ENCODE measurements at places on chromosomes 2 and 18. TPM values are rescaled to one million over a fixed set of nuclear protein-coding genes. Genes with fewer than 3 reads are reported as not detected.

ZC3H6 gene
- total RNA-seq: 2.6 TPM

CXCR2 gene
- not detected for total RNA-seq

PTH2R gene
- total RNA-seq: 6.0 TPM

GPR17 gene
- total RNA-seq: not detected

CXCR4 gene
- 0.22 TPM for total RNA-seq

CETN1 gene
- total RNA-seq: 0.16 TPM

SLC23A3 gene
- 0.64 TPM for total RNA-seq

ADGRF3 gene
- 0.16 TPM for total RNA-seq

ZNF521 gene
- 2.3 TPM for total RNA-seq

ALK gene
- total RNA-seq: not detected

PAX3 gene
- total RNA-seq: not detected

PRSS56 gene
- not detected for total RNA-seq

PARD6G gene
- 0.92 TPM for total RNA-seq

RIT2 gene
- not detected for total RNA-seq

FEV gene
- 1.6 TPM for total RNA-seq

TXNDC2 gene
- total RNA-seq: 2.0 TPM

CSRNP3 gene
- total RNA-seq: 0.04 TPM

CCDC68 gene
- 1.3 TPM for total RNA-seq

REG3A gene
- total RNA-seq: 0.31 TPM

UGT1A5 gene
- not detected for total RNA-seq

PROM2 gene
- not detected for total RNA-seq

C2orf92 gene
- total RNA-seq: 4.5 TPM

SEPTIN2 gene
- total RNA-seq: 162 TPM

RTP5 gene
- total RNA-seq: not detected

PIAS2 gene
- total RNA-seq: 21.3 TPM

EMILIN2 gene
- 0.34 TPM for total RNA-seq

IRS1 gene
- total RNA-seq: 0.31 TPM

MC2R gene
- not detected for total RNA-seq
